ENCODE measurements at places on chromosomes 5 and 9. TPM values are rescaled to one million over a fixed set of nuclear protein-coding genes. Genes with fewer than 3 reads are reported as not detected.

HK3 gene
- total RNA-seq = 0.31 TPM

LRRC19 gene
- total RNA-seq = not detected

BASP1 gene
- 359 TPM for total RNA-seq

PCDHGA3 gene
- 4.7 TPM for total RNA-seq

NPDC1 gene
- 15.3 TPM for total RNA-seq

PDE6A gene
- not detected for total RNA-seq

DPYSL3 gene
- 977 TPM for total RNA-seq

UCK1 gene
- 13.3 TPM for total RNA-seq

FOXD4L5 gene
- 0.47 TPM for total RNA-seq

CCDC192 gene
- not detected for total RNA-seq
